ENCODE measurements at places on chromosomes 3 and 15.
A peak's percentile ranks its signal among the peaks of the same experiment; 100 is the strongest.

- peak; percentile 6 for DNase-seq
Observed at GRCh38 chr3:71859123-71859519, 74.2 kb upstream of the PROK2 start.

DNA sequence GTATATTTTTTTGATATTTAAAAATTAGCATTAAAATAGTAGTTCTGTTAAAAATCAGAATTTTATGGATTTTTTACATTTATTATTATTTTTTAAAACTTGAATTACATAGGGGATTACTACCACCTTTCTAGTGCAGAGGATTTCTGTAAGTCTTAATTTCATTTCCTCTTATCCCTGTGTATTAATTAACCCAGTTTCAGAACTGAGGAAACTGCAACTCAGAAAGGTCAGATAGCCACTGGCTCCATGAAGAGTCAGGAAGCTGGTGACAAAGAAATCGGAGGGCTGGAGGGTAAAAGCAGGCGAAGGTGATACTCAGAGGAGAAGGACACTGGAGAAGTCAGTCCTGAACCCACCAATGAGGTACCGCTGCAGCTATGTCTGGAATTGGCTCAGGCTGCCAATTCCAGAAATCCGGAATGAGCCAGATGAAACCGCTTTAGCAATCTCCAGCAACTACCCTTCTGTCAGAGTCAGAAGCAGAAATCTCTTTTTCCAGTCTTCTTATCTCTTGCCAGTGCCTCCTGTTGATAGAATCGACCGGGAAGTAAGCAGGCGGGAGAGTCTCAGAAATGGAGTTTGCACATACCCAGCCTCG, 308.5 kb downstream of the SV2B start:
- DNase-seq = no peak

DNA sequence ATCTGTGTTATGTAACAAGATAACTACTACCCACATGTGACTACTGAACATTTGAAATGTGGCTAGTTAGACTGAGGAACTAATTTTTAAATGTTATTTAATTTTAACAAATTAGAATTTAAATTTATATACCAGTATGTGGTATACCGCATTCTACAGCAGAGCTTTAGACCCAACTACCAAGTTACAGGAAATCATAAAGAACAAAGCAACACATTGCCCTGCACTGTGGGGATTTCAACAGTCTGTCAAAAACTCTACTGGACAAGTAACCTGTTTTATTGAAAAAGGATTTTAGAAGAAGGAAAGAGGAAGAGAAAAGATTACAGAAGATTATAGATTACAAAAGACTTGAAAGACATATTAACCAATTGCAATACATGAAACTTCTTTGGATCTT, 64.9 kb downstream of the DPH6 start:
- DNase-seq = no peak

DNA sequence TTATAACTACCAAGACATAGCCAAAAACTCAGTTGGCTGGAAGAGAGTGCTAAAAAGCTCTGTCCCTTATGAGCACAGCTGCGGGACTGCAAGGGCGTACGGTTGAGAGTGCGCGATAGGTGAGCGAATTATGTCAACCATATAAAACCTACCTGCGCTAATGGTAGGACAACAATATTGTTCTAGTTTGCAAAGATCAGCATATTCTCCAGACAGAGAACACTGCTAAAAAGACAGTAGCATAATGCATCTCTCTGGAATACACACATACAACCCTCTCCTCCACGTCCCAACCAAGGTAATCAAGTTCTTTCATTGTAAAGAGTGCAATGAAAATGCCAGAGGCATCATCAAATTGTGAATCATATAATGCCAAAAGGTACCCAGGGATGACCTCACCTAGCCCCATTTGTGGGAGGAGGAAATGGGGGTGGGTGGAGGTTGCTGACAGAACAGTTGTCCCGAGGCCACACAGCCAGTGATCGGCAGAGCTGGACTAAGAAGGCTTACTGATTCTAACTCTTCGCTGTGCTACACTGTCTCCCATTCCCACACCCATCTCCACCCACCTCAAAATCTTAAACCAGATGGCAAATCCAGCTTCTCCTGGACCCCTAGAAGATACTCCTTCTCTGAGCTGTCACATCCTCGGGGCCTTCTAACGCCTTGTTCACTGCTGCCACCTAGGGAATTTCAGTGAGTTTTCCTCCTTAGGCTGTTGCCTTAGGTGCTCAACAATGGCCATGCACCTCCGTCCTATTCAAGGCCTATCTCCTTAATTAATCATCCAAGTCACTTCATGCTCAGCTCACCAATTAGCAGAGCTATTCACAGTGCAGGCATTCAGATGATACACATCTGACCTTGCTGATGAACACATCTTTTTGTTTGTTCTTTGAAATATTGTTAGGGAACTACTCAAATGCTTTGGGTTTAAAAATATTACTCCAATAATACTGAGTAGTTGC, 60.7 kb downstream of the RPL22L1 start:
- no peak for DNase-seq

DNA sequence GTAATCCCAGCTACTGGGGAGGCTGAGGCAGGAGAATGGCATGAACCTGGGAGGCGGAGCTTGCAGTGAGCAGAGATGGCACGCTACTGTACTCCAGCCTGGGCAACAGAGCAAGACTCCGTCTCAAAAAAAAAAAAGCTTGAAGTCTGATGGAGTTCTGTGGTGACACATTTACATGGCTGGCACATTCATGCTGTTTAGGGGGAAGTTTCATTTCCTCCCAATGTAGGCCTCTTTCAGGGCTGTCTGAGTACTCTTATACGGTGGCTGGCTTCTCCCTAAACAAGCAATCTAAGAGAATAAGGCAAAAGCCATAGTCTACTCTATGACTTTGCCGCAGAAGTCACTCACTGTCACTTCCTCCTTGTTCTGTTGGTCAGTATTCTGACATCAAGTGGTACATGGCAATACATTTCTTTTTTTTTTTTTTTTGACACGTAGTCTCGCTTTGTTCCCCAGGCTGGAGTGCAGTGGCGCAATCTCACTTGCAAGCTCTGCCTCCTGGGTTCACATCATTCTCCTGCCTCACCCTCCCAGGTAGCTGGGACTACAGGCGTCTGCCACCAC, 41.2 kb downstream of the OIP5 start:
- DNase-seq = no peak

DNA sequence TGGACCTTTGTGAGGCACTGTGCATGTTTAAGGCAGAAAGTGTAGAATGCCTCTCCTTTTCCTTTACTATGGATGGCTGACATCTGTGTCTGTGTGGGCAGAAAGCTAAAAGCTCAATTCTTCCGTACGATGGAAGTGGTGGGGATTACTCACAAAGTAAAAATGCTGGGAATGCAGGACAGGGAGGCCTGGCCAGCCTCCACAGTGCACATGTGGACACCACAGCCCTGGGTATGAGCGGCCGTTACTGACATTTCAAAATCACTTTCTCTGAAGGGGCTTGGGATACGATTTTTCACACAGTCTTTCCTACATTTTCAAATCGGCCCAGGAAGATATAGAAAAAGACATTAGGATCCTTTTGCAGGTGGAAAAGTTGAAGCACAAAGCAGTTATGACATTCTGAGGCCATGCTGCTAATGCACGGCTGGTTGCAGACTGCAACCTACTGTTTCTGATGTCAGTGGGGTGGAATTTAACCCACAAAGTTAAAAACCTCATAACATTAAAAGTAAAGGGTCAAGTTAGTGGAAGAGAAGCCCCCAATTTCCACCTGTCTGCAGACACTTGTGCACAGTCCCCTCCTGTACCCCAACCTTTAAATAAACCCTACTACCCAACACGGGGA, 27.9 kb downstream of the EHD4 start:
- no peak for DNase-seq

DNA sequence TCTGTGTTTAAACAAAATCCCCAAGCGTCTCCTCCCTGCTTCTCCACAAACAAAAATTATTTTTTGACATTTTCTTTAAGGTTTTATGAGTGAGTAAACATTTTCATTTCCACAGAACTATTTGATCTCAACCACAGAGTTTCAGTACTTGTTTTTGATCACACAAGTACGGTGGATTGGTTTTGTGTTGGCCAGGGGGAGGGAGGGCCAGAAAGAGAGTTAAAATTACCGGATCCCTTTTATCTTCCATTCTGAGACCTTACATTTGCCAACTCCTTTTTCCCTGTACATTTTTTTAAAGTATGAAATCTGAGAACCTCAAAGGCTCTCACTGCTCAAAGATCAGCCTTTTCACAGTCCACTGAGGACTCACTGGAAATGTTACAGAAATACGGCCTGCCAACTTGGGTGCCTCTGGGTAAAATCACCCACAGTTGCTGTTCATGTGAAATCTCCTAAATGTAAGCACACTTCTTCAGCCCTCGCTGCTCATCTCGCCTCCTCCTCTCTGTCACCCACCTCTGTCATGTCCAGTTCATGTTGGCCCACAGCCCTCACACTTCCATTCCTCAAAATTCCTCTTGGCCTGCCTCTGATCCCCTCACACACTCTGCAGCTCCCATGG, 1.7 kb downstream of the HOMER2 start:
- no peak for DNase-seq

DNA sequence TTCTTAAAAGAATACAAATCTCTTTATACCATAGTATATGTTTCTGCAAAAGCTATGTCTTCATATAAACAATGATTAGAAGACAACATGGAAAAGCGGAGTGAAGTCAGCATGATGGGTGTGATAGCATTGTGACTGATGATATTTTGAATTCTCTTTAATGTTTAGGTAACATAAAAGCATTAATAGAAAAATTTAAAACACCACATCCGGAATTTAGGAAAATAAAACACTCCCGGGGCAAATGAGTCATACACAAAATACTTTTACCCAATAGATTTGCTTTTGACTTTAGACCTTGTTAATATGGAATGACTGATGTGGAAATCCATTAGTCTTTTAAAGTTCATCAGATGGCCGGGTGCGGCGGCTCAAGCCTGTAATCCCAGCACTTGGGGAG, 134.7 kb downstream of the P3H2 start:
- no peak for DNase-seq

DNA sequence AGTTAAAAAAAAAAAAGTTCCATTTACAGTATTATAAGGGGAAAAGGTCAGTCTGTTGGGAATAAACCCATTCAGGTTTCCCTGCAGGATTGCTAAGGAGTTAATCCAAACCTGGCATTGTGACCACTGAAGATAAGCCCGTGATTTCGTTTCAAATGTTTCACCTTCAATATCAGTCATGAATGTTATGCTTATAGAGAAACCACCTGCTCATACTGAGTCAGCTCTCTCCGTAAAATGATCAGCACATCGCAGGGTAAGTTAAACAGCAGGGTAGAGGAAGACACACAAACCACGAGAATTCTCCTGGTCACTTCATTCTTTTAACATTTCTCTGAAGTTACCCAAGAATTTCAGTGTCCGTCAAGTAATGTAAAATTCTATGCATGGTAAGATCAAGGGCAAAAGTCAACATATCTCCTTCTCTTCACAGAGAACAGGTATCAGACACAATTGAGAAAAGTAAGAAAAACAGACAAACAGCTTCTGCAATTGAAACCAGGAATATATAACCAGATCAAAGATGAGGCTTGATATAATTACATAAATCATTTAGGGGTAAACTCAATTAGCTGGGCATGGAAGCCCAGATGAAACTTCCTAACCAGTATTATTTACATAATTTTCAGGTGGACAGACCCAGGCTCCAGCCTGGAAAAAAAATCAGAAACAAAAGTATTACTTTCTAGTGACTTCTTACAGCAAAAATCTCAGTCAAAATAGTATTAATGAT, 67.6 kb upstream of the ARHGEF3 start:
- DNase-seq = no peak

GRCh38 chr3:66555214-66555844, 54.5 kb upstream of the LRIG1 start:
- no peak for DNase-seq

Measured in effector memory CD4-positive, alpha-beta T cell (primary cell).